ENCODE measurements at places on chromosomes 1 and 21.

- DNase-seq: no peak
These were observed 14.9 kb downstream of the LIX1L start for GRCh38 chr1:145942871-145943270.

GRCh38 chr1:60906526-60906925, 175.8 kb upstream of the NFIA start:
- DNase-seq: no peak

GRCh38 chr1:42922687-42923366, 35.8 kb downstream of the SLC2A1 start:
- DNase-seq: no peak

DNA sequence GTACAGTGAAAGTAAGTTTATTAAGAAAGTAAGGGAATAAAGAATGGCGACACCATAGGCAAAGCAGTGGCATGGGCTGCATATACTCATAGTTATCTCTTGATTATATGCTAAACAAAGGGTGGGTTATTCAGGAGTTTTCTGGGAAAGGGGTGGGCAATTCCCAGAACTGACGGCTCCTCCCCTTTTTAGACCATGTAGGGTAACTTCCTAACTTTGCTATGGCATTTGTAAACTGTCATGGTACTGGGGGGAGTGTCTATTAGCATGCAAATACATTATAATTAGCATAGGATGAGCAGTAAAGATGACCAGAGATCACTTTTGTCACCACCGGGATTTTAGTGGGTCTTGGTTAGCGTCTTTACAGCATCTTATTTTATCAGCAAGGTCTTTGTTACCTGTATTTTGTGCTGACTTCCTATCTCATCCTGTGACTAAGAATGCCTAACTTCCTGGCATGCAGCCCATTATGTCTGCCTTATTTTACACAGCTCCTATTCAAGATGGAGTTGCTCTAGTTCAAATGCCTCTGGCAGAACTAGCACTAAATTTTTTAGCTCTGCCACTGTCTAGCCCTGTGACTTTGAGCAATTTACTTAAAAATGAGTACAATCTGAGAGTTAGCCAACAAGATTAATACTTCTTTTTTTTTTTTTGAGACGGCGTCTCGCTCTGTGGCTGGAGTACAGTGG, 110.3 kb upstream of the PALMD start:
- no peak for DNase-seq

DNA sequence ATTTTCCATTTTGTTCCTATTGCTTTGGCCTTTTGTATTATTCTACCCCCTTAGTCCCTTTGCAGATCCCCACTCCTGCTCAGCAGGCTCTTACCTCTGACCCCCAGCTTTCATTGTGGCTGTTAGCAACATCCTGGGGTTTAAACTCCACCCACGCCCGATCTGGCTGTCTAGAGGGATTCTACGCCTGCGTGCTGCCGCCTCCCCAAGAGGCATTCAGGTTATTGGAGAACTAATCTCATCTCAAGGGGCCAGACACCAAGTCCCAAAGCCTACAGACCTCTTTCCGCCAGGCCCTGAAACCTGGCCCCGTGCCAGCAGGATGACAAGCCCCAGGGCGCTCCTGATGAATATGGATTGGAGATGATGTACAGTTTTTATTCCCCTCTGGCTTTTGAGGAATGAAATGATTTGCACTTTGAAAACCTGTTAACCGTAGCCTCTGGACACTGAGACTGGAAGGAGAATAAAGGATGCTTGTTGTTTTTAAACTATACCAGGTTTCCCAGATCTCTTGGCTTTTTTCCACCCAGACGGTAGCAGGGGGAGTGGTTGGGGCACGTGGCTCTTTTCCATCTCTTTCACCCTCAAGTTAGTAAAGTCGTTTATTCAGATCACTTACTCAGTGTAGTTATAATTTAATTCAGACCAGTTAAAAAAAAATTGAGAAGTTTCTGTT, 14.5 kb upstream of the IKBKE start:
- no peak for DNase-seq

- DNase-seq: no peak
These were observed 82.0 kb downstream of the KCNK1 start for GRCh38 chr1:233695901-233696300.

DNA sequence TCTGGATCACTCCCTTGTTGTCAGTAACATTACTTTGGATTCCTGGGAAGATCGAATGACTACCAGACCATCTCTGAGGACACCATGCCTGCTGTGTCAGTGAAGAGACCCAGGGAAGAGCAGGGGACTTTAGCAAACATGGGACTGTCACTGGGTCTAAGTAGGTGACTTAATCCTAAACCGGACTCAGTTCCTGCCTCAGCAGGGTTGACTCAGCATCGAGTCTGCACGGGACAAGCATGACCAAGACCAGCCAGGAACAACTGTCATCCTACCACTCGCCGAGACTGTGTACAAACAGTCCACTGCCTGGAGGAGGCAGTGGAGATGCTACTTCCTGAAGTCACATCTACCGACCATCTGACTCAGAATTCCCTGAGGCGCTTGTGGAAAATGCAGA, 53.2 kb upstream of the RAB4A start:
- no peak for DNase-seq

DNA sequence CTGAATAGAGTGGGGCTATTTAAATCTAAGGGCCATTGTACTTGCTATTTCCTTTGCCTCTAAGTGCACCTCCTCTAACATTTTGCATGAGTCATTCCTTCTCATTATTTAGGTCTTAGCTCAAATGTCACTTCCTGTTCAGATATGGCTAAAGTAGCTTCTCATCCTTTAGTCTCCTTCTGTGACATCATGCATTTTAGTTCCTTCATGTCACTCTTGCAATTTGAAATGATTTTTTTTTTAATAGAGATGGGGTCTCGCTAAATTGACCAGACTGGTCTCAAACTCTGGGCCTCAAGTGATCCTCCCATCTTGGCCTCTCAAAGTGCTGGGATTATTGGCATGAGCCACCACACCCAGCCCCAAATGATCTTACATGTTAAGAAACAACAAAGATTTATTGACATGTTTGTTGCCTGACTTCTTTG, 6.6 kb downstream of the TBX19 start:
- no peak for DNase-seq

DNA sequence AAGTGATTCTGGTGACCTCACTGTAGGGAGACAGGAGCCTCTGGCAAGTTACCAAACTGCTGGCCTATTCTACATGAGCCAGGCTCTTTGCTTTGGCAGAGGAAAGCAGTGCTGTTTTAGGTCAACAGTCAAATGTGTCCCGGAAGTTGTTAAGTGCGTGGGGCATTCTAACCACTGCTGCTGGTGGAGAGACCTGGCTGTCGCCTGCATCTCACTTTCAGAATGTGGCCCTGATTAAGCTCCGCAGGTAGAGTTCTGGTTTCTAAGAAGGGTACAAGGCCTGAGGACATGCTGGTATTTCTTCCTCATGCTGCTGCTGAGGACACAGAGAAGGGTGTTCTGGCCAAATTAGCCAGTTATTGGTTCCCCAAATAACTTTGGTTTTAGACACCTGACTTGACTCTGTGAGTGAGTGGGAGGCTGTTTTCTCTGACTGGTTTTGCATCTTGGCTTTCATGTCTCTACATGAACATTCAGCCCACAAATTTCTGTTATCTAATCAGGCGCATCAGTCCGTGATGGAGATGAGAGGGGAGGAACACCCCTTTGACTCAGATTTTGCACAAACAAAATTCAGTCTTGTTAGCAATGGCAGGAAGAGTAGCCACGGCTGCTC, 120.8 kb downstream of the LMO4 start:
- DNase-seq: no peak
